Hepatocyte (in vitro differentiated cells): ENCODE measurements at places on chromosomes 16 and 17.

- DNase-seq, result no peak
Observed at GRCh38 chr17:8904686-8905085, 37.2 kb upstream of the PIK3R6 start.

DNA sequence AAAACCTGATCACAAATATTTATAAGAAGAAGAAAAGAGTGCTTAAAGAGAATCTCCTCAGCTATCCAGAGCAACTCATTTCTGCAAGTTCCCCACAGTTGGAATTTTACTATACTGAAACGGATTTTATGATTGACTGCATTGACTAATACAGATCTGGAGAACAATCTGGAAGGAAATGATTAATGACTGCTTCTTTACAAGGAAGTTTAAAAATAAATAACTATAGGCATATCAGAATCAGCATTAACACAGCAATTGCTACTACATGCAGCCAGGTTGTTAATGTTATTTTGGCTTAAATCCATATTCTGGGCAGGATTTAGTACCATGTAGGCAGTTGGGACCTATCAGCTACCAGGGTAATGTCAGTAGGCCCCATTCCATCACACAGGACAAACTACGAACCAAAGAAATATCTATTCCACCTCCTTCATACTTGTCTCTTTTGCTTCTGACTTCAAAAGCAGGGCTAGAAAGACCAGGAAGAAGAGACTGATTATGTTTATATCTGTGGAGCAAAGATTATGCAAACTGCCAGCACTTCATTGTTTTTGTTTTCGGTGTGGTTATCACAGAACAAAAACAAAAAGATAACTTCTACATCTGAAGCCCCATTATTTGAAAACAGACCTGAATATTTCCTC, 3.9 kb downstream of the SKAP1 start:
- no peak for DNase-seq

GRCh38 chr16:87098976-87099720, 218.0 kb downstream of the C16orf95 start:
- DNase-seq, result no peak

- DNase-seq, result peak; percentile 80
Observed at GRCh38 chr16:58511933-58512815, 3.1 kb upstream of the SETD6 start.
